ENCODE measurements at places on chromosomes 16 and 17. TPM values are rescaled to one million over a fixed set of nuclear protein-coding genes. Genes with fewer than 3 reads are reported as not detected.

DNA sequence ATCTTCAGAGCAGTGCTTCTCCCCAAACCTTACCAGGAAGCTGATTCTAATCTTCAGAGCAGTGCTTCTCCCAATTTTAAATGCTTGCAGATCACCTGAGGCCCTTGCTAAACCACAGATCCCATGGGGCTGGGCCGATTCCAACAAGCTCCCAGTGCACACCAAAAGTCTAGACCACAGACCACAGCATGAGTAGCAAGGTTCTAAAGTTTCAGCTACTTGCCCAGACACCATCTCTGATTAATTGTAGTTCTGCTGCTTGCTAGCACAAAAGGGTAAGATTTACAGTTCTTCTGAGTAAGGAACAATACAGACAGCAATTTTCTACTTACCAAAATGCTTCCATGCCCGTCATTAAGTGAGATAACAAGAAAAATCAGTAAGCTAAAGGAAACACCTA lies 12.2 kb downstream of the CLEC3A start:
- no peak for DNase-seq

DNA sequence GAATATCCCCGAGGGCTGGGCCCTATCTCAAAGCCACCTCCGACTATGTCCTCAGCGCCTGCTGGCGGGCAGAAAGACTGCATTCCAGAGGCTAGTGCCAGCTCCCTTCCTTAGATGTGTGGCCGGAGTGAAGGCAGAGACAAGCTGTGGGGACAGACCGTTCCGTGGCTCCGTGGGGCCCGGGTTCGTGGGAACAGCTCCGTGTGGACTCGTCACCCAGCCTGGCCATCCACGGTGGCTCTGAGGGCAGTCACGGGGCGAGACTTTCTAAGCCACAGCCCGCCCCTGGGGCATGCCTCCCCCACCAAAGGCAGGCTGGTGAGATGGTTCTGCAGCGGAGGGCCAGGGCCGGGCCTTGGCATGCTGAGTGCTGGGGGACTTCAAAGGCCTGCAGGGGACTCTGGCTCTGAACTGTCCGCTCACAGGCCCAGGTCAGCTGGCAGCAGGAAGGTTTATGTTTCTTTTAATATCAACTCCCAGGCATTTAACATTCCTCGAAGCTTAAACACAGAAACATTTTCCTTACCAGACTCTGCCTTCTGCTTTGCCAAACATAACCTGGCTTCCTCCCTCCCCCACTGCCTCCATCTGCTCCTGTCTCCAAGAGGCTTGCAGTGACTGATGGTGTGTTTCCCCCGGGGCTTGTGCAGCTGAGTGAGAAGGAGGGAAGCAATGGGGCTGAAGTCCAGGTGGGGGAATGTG lies 50.4 kb downstream of the TIMM22 start:
- peak; percentile 48 for DNase-seq

DNA sequence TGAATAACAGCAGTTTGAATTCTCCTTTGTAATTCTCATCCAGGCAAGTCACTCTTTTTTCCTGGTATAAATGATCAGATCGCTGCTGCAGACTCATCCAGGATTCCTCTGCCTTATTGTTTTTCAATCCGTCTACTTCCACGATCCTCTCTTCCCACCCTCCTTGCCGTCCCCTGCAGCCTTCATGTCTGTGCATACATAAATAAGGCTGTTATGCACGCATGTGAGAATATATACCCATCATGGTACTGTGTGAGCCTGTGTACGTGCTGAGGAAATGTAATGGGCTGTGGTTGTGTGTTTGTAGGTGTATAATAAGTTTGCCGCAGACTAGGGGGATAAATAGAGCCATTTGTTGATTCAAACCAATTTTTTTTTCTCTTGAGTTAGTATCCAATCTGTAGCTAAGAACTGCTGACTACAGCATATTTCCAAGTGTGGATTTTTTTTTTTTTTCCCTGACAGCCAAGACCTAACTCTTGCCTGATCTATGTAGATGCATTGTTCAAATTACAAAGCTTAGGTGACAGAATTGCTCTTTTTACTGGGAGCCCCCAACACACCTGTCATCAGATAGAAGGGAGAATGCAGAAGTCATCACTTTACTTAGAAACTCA lies 62.2 kb downstream of the RBFOX1 start:
- DNase-seq: no peak

GRCh38 chr17:79174905-79175856 lies 100.6 kb downstream of the ENGASE start:
- no peak for DNase-seq

DNA sequence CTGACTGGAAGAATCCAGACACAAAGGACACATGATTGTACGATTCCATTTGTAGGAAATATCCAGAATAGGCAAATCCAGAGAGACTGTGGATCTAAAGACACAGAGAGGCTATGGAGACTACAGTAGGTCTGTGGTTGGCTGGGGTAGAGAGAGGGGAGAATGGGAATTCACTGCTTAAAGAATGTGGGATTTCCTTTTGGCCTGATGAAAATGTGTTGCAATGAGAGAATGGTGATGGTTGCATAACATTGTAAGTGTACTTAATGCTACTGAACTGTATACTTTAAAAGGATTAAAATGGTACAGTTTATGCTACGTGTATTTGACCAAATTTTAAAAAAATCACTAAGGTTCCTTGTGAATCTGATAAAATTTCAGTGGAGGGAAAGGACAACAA lies 62.1 kb downstream of the GPRC5B start:
- DNase-seq: no peak

The TBC1D3I gene
- total RNA-seq: 0.22 TPM

- DNase-seq: peak; percentile 73
These were observed 718 bp downstream of the ATP2A3 start for GRCh38 chr17:3963237-3964201.

- DNase-seq: no peak
These were observed 8.6 kb upstream of the DNAH9 start for GRCh38 chr17:11589716-11590115.

The FA2H gene
- total RNA-seq: 64.5 TPM

GRCh38 chr17:32575852-32576251 lies 89.1 kb downstream of the CDK5R1 start:
- no peak for DNase-seq

- no peak for DNase-seq
These were observed 21.5 kb downstream of the IFT140 start for GRCh38 chr16:1590366-1590765.

The KCNAB3 gene
- total RNA-seq: 3.1 TPM
